ENCODE measurements at places on chromosomes 6 and 20. TPM values are rescaled to one million over a fixed set of nuclear protein-coding genes. Genes with fewer than 3 reads are reported as not detected.
A peak's percentile ranks its signal among the peaks of the same experiment; 100 is the strongest.

ASF1A gene
- total RNA-seq, result 42.7 TPM

ID1 gene
- 0.36 TPM for total RNA-seq

DNA sequence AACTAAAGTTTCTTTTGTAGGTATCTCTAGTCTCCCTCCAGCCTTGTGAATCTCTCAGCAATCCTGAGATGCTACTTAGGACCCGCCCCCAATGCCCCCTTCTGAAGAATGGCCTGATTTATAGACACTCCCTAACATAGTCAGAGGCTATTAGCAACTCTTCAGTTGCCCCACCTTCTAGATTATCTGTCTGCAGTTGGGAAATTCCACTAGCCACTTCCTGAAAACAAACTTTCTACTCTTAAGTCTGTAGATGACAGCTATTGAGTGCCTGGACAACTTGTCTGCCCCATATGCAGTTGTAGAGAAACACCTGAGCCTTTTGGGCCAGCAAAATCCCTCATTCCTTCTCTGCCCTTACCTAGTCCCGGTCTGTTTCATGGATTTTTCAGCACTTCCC is 188.2 kb upstream of the PREP start:
- H3K4me1 ChIP-seq, result peaks cover 20% of the 10 kb centered on the region
- H3K27ac ChIP-seq, result no peak overlapping the region
- DNase-seq, result no peak
- peaks cover 6% of the 10 kb centered on the region for H3K27me3 ChIP-seq
- peaks cover 1% of the 10 kb centered on the region for H3K36me3 ChIP-seq

GRCh38 chr6:13252790-13253189 is 75.5 kb downstream of the TBC1D7 start:
- no peaks in the 10 kb centered on the region for H3K27me3 ChIP-seq
- H3K27ac ChIP-seq, result no peak overlapping the region
- no peak for DNase-seq
- no peak overlapping the region for H3K4me3 ChIP-seq
- peaks cover 4% of the 10 kb centered on the region for H3K36me3 ChIP-seq

GRCh38 chr6:149545258-149545753 is 537 bp downstream of the PPIL4 start:
- H3K4me1 ChIP-seq, result peaks cover 31% of the 10 kb centered on the region
- H3K4me3 ChIP-seq, result peak overlapping the region; percentile 94
- H3K27ac ChIP-seq, result peak overlapping the region; percentile 96
- no peaks in the 10 kb centered on the region for H3K27me3 ChIP-seq
- peaks cover 3% of the 10 kb centered on the region for H3K36me3 ChIP-seq

DNA sequence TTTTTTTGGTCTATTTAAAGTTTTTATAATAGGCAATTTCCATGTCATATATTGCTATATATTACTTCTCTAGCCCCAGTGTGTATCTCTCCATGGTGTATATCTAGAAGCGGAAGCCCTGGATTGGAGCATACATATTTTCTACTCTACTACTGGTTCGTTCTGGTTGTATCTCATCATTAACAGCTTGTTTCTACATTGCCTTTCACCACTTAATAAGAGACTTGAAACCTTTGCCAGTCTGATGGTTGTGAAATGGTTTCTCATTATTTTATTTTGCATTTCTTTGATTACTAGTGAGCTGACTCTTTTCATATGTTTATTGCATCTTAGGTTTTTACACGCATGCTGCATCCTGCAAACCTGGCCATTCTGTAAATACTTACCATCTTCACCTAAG is 3.6 kb downstream of the DSTN start:
- DNase-seq, result no peak
- no peak overlapping the region for H3K27ac ChIP-seq
- H3K36me3 ChIP-seq, result no peaks in the 10 kb centered on the region
- H3K4me1 ChIP-seq, result peaks cover 23% of the 10 kb centered on the region

DNA sequence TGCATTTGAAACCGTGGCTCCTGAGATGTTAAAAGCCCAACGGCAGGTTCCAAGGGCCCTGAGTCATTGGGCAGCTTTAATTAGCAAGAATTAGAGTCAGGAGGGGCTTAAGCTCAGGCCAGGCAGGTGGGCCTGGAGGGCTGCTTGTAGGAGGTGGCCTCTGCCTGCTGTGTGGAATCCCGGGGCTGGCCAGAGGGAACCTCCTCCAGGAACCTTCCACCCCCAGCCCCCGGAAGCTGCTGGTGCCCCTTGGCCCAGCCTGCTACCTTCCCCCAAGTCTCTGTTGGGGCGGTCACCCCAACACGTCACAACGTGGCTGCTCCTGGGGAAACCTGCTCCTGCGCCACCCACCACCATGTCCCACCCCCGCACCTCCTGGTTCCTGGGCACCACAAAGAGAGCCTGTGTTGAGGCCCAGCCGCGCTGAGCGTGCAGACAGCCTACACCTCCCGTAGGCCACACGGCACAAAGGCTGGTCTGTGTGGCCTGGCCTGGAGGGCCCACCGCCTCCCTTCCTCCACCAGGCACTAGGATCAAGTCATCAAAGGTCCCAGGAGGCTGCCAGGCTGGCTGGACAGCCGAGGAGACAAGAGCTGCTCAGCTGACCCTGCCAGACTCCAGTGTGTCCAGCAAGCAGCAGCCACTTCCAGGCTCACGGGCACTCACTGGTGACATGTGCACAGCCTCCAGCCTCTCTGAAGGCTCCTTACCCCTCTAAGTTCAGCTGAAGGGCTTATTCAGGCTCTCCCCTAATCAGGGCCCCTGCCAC is 86.3 kb downstream of the SNX5 start:
- peaks cover 14% of the 10 kb centered on the region for H3K27me3 ChIP-seq
- peaks cover 12% of the 10 kb centered on the region for H3K4me1 ChIP-seq
- no peak overlapping the region for H3K4me3 ChIP-seq

SPATS1 gene
- not detected for total RNA-seq

Data from activated naive CD8-positive, alpha-beta T cell treated with anti-CD3 and anti-CD28 coated beads for 36 hours (primary cell).